ENCODE measurements at places on chromosomes 2 and 18. TPM values are rescaled to one million over a fixed set of nuclear protein-coding genes. Genes with fewer than 3 reads are reported as not detected.
A peak's percentile ranks its signal among the peaks of the same experiment; 100 is the strongest.

Gene SCYGR4
- not detected for total RNA-seq

Gene RAB6C
- total RNA-seq: not detected

Gene REG3A
- total RNA-seq: not detected

Gene ARHGAP15
- total RNA-seq: 62.6 TPM

Gene HPCAL1
- 109 TPM for total RNA-seq

Gene PNKD
- total RNA-seq: 18.5 TPM

Gene HOXD9
- not detected for total RNA-seq

DNA sequence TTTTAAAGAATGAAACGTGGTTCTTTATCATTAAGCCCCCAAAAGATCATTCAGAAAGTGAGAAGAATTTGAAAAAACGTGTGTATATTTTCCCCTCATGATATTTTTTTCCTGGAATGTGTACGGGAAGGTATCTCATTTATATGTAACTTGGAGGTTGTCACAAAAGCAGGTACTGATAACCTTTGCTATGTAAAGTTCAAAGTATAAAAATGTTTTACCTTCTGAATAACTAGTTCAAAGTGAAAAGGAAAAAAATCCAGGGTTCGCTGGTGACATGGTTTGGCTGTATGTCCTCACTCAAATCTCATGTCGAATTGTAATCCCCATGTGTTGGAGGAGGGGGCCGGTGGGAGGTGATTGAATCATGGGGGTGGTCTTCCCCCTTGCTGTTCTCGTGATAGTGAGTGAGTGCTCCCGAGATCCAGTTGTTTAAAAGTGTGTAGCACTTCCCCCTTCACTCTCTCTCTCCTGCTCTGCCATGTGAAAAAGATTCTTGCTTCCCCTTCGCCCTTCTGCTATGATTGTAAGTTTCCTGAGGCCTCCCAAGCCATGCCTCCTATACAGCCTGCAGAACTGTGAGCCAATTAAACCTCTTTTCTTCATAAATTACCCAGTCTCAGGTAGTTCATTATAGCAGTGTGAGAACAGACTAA, 144.2 kb downstream of the DCDC2C start:
- DNase-seq: no peak
- H3K27me3 ChIP-seq: peaks cover 5% of the 10 kb centered on the region
- no peak overlapping the region for H3K27ac ChIP-seq
- H3K4me1 ChIP-seq: no peaks in the 10 kb centered on the region

GRCh38 chr2:236795169-236795860, 225.7 kb downstream of the ACKR3 start:
- no peak overlapping the region for H3K4me3 ChIP-seq
- no peak overlapping the region for H3K27ac ChIP-seq
- H3K27me3 ChIP-seq: peaks cover 6% of the 10 kb centered on the region
- DNase-seq: no peak

- peaks cover 59% of the 10 kb centered on the region for H3K36me3 ChIP-seq
- peaks cover 3% of the 10 kb centered on the region for H3K4me1 ChIP-seq
- H3K27me3 ChIP-seq: no peaks in the 10 kb centered on the region
- DNase-seq: no peak
- no peak overlapping the region for H3K27ac ChIP-seq
Measured at GRCh38 chr2:46955764-46956163, 40.2 kb upstream of the MCFD2 start.

GRCh38 chr2:173571021-173571821, 216.5 kb downstream of the CDCA7 start:
- H3K36me3 ChIP-seq: no peaks in the 10 kb centered on the region
- H3K4me1 ChIP-seq: peaks cover 4% of the 10 kb centered on the region
- DNase-seq: no peak
- no peak overlapping the region for H3K27ac ChIP-seq
- H3K27me3 ChIP-seq: peaks cover 4% of the 10 kb centered on the region

DNA sequence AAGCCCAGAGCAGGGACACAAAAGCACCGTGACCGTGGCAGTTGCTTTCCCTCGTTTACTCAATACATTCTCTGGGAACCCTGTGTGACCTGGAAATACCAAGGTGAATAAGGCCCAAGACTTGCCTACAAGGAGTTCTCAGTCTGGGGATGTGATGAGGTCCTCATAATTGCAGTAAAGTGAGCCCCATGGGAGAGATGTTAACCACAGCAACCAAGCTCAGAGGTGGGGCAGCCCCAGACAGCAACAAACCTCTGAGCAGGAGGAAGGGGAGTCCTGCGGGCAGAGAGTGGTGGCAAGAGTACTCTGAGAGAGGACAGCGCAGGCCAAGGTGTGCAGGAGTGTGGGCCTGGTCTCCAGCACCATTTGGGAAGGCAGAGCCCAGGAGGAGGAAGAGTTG, 91.6 kb downstream of the TTC32 start:
- H3K4me1 ChIP-seq: no peaks in the 10 kb centered on the region
- peaks cover 4% of the 10 kb centered on the region for H3K27me3 ChIP-seq
- H3K36me3 ChIP-seq: no peaks in the 10 kb centered on the region
- H3K27ac ChIP-seq: no peak overlapping the region

DNA sequence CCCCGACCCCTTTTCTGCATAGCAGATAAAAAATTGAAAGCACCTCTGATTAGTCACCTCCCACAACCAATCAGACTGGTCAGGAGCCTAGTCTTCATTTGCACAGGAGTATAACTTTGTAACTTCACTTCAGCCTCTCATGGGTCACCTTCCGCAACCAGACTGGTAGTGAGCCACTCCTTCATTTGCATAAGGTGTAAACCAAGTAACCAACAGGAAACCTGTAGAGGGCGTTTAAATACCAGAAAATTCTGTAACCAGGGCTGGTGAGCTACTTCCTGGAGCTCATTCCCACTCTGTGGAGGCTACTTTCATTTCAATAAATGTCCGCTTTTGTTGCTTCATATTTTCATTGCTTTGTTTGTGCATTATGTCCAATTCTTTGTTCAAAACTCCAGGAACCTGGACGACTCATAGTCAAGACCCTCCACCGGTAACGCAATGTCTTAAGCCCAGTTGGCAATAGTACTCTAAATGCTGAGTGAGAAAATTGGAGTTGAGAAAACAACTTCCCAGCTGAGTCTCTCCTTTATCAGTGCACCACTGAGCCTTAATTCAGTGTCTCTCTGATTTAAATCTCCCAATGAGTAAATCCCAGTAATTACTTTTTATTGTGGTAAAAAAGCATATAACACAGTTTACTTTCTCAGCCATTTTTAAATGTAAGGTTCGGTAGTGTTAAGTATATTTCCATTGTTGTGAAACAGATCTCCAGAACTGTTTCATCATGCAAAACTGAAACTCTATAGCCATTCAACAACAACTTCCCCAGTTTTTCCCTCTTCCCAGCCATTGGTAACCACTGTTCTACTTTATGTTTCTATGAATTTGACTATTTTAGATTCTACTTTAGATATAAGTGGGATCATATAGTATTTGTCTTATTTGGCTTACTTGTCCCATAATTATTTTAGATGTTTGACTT, 392.7 kb upstream of the SLC8A1 start:
- no peaks in the 10 kb centered on the region for H3K27me3 ChIP-seq
- no peaks in the 10 kb centered on the region for H3K4me1 ChIP-seq
- H3K4me3 ChIP-seq: no peak overlapping the region

DNA sequence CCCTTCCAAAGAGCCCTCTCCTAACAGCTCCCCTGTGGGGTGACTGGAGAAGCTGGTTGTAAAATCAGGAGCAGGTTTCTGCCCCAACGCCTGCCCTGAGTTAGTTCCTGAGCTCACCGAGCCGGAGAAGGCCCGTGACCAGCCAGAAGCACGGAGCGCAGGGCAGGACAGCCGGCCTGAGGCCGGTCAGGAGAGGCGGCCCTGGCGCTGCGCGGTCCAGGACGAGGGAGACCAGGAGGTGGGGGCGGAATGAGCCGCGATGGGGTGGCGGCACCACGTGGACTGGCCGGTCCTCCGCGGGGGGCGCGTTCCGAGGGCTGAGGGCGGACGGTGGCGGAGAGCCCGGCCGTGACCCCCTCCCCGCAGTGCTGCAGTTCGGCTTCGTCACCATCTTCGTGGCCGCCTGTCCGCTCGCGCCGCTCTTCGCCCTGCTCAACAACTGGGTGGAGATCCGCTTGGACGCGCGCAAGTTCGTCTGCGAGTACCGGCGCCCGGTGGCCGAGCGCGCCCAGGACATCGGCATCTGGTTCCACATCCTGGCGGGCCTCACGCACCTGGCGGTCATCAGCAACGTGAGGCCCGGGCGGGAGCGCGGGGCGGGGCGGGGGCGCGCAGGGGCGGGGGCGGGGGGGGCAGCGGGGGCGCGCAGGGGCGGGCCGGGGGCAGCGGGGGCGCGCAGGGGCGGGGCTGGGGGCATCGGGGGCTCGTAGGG, 29.0 kb downstream of the ANO7 start:
- DNase-seq: peak; percentile 60
- H3K36me3 ChIP-seq: no peaks in the 10 kb centered on the region
- peak overlapping the region; percentile 56 for H3K4me3 ChIP-seq
- no peak overlapping the region for H3K27ac ChIP-seq

- no peaks in the 10 kb centered on the region for H3K27me3 ChIP-seq
- H3K4me3 ChIP-seq: no peak overlapping the region
- no peaks in the 10 kb centered on the region for H3K4me1 ChIP-seq
- H3K36me3 ChIP-seq: no peaks in the 10 kb centered on the region
- no peak overlapping the region for H3K27ac ChIP-seq
Measured at GRCh38 chr18:30862900-30863299, 179.6 kb downstream of the DSC3 start.

GRCh38 chr2:192208848-192209247, 14.1 kb upstream of the TMEFF2 start:
- DNase-seq: no peak
- no peak overlapping the region for H3K27ac ChIP-seq
- H3K27me3 ChIP-seq: peaks cover 7% of the 10 kb centered on the region
- H3K4me3 ChIP-seq: no peak overlapping the region

DNA sequence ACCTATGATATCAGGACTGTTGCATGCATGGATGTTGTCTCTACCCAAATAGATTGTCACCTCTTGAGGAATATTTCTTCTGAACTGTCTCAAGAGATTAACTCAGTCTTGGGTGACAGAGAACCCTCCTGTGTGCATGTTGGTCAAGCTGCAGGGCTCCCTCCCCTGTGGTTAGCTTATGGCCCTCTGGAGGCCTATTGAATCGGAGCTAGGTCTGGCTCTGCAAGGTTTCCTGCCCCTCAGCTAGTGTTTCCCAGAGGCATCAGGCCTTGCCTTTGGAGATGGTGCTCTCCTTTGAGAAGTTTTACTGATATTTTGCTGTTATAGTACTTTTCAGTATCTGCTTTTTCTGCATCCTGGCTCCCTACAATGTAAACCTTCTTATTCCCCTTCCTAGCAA, 769.2 kb upstream of the FAM98A start:
- no peaks in the 10 kb centered on the region for H3K27me3 ChIP-seq
- H3K36me3 ChIP-seq: no peaks in the 10 kb centered on the region
- no peaks in the 10 kb centered on the region for H3K4me1 ChIP-seq
- H3K4me3 ChIP-seq: no peak overlapping the region
- no peak for DNase-seq

GRCh38 chr2:54806975-54807374, 83.5 kb downstream of the EML6 start:
- no peaks in the 10 kb centered on the region for H3K36me3 ChIP-seq
- H3K27ac ChIP-seq: no peak overlapping the region

DNA sequence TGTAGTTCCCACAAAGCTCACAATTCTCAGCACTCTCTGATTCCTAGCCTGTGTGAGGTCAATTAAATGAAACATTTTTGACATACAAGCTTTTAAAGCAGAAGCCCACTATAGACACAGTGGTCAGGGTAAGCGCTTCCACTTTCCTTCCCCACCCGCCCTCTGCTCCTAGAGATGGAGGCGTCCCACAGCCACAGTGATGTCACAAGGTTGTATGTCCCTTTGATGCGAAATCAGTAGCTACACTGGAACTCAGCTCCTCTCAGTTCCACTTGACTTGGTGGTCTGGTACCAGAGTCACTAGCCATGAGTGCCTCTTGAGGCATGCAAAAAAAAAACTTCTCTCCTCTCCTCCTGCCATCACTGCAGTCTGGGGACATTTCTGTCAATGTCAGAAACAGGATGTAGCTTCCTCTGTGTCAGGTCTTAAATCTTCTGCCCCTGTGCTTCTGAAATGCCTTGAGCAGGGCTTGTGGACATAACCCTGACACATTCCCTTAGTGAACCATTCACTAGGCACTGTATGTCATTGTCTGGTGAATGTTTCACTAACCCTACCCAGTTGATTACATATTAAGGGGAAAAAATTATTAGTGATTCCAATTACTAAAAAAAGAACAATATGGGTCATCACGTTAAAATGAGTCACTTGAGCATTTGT, 7.8 kb downstream of the SULT1C4 start:
- H3K36me3 ChIP-seq: no peaks in the 10 kb centered on the region
- H3K4me1 ChIP-seq: no peaks in the 10 kb centered on the region
- H3K27me3 ChIP-seq: peaks cover 3% of the 10 kb centered on the region

DNA sequence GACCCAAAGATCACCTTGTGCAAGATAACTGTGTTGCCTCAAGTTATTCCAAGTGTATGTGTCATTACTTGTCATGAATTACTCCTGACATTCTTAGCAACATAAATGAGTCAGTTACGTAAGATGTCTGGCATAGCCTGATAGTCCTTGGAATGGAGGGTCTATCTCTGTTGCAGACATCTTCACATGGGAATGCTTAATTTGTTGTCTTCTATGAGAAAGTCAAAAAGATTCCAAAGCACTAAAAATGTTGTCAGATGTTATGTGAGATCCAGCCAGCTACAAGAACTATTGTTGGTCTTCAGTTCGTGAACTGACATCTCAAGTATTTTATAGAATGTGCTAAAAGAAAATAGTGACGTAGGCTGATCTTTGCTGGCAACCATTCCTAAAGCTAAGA, 178.2 kb upstream of the RASGRP3 start:
- H3K4me3 ChIP-seq: no peak overlapping the region
- no peak overlapping the region for H3K27ac ChIP-seq
- no peaks in the 10 kb centered on the region for H3K4me1 ChIP-seq
- H3K27me3 ChIP-seq: no peaks in the 10 kb centered on the region

DNA sequence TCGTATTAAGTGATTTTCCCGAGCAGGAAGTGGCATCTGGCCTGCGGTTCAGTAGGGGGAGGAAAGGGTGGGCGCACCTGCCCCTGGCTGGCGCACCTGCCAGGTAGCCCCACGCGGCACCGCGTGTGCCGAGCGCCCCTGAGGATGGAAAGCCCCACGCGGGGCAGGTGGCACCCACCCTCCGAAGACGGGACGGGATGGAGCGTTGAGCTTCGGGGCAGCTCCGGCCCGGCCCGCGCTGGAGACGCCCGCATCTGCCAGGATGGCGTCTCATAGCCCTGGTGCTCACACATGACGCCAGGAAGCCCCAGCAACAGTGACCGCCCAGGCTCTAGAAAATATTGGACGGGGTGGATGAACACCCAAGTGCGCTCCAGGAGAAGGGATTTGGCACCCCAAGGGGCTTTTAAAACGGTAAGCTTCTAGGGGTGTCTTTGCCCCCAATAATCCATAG, 2.5 kb upstream of the NFATC1 start:
- peak; percentile 48 for DNase-seq
- peak overlapping the region; percentile 78 for H3K27ac ChIP-seq
- H3K4me3 ChIP-seq: peak overlapping the region; percentile 73
- peaks cover 20% of the 10 kb centered on the region for H3K4me1 ChIP-seq

DNA sequence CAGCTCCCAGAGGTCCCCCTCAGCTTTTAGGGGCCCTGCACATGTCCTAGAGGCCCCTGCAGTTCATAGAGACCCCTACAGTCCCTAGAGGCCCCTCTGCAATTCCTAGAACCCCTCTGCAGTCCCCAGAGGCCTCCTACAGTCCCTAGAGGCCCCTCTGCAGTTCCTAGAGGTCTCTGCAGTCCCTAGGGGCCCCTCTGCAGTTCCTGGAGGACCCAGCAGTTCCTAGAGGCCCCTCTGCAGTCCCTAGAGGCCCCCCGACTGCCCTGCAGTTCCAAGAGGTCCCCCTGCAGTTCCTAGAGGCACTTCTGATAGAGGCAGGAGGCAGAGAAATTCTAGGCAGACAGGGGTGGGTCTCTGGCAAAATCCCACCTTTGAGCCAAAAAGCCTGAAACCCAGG, 35.4 kb downstream of the MC2R start:
- no peaks in the 10 kb centered on the region for H3K4me1 ChIP-seq
- H3K27me3 ChIP-seq: peaks cover 5% of the 10 kb centered on the region
